ENCODE measurements at places on chromosomes 7 and 10.

- peak; percentile 63 for DNase-seq
Measured at GRCh38 chr7:73647725-73648592, 19.7 kb upstream of the VPS37D start.

DNA sequence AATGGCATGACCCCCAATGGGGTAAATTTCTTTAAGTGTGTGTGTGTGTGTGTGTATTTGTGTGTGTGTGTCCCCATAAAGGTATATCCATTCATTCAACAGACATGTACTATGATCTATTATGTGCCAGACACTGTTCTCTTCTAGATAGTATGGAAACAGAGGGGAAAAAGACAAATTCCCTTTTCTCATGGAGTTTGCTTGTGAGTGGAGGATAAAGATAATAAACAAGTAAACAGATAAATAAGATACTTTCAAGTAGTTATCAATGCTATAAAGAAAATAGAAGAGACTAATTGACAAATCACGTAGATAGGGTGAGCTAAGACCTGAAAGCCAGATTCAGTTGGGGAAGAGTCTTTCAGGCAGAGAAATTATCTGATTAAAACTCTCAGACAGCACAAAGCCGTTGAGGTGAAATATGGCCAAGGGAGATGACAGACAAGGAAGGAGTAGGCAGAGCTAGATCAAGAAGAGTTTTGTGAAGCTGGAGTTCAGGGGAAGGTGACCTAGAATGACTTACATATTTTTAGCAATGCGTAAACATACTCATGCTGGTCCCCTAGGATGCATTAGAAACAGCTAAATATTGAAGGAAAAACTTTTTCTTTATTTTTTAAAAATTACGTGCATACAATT, 45.2 kb upstream of the DMTF1 start:
- DNase-seq: no peak

DNA sequence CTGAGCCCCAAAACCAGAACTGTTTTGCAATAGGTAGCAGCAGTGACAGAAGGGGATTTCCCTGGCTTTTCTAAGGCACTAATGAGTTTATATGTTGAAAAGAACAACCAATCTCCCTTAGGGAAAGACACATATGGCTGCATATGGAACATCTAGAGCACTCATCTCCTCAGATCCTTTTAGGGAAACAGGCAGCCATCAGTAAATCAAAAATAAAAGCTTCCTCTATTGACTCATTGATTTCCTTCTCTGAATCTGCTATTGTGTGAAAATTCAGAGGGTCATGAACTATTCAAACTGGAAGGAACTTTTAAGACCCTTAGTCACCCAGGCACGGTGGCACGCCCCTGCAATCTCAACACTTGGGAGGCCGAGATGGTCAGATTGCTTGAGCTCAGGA, 110.9 kb upstream of the NANOS1 start:
- no peak for DNase-seq

DNA sequence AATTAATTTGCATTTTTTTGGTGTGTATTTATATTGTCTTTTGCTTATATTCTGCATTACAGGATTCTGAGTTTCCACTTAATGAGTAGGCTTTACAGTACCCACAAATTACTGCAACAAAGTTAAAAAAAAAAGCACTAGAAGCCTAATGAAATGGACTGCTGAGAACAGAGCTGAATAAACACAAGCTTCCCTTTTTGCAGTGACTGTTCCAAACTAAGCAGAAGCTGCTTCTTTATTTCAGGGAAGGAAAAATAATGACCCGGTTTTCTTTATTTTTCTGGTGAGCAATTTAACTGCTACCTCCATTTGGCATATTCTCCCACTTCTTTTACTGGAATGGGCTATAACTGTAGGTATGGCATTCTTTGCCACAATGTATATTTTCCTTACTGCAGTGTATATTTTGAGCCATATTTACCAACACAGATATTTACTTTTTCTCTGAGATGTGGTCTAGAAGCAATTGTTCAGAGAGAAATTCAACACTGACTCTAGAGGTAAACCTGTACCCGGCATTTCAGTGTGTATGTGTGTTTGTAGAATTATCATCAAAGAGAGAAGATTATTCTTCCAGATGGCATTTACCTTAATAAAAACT, 56.9 kb downstream of the HDAC9 start:
- no peak for DNase-seq

- DNase-seq: no peak
Measured at GRCh38 chr7:26054386-26054785, 97.6 kb upstream of the NFE2L3 start.

- DNase-seq: no peak
Measured at GRCh38 chr7:92888-93672, 99.3 kb upstream of the FAM20C start.

GRCh38 chr7:117020591-117020973, 67.3 kb downstream of the ST7 start:
- DNase-seq: no peak

GRCh38 chr10:30386801-30387588, 37.9 kb upstream of the MTPAP start:
- DNase-seq: no peak

DNA sequence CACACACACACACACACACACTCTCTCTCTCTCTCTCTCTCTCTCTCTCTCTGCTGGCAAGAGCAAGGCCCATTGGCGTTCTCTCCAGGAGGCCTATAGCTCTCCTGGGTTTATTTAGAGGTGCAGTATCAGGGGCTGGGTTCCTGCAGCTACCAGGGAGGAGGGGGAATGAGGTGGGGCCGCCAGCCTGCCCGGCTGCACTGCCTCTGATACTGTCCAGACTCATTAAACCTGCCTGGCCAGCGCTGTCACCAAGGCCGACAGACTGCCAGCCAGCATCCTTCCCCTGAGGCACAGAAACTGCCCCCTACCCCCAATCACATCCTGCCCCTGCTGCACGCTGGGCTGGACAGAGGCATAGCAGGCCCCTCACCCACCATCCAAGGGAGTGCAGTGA, 4.3 kb downstream of the PRRT4 start:
- no peak for DNase-seq

- no peak for DNase-seq
Measured at GRCh38 chr10:80685355-80685754, 147.7 kb downstream of the SH2D4B start.

DNA sequence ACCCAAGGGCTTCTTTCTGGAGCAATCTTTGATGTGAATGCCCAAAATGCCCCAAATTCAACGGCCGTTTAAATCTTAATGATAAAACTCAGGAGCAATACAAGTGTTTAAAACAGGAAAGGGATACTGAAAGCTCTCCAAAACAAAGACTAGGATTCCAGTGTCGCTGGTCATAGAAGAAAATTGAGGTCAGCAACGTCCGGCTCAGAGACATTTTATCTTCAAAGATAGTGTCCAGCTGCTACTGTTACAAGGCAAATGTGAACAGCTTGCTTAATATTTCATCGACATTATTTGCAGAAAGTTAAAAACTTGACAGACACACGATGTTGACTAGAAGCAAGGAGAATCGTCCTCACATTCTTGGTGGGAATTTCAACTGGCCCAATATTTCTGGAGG, 15.4 kb upstream of the CTBP2 start:
- no peak for DNase-seq

GRCh38 chr7:100544967-100545359, 6.0 kb downstream of the AGFG2 start:
- no peak for DNase-seq

DNA sequence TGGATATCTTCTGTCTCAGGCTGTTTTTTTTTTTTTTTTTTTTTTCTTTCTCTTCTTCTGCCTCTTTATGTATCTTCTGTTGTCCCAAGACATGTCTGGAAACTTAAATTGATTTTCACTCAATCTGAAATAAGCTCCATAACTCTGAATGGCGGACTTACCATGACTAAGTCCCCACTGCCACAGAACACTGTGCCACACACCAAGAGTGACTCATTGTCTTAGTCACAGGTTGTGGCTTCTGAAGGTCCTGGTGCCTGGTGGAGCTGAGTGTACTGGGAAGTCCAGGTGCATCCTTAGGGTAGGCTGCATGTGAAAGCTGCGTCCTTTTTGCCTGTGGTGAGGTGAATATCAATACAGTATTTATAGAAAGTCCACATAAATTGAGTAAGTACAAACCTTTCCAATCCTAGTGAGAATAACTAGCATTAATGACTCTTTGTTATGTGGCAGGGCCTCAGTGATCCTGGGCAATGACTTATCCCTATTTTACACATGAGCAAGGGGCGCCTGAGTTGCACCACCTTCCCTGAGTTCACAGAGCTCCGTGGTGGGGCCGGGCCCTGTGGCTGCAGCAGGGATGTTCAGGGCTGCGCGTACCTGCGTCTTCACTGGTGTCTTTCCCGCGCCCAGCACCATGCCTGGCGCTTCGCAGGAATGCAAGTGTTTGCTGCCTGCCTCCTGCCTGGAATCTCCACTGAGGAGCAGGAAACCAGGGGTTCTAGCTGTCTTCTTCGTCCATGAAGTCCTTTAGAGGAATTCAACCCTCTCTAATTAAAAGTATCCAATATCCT, 4.3 kb downstream of the PFKP start:
- DNase-seq: no peak

DNA sequence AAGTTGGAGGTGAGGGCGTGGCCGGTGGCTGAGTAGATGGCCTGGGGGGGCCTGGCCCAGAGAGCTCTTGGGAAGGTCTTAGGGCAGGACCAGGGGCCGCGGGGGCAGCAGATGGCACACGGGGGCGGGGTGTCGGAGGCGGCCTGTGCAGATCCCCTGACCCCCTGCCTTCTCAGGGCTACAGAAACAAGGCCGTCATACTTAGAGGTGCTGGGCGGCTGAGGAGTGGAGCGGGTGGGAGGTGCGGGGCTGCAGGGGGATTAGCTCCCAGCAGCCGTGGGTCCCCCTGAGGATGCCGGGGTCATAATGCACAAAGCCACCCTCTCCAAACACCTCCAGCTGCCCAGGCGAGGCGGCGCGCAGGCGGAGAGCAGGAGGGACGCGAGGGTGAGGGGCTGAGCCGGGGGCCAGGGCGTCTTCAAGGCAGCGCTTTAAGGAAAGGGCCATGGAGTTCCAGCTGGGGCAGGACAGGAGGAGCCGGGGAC, 40.4 kb upstream of the ZNF32 start:
- peak; percentile 42 for DNase-seq

DNA sequence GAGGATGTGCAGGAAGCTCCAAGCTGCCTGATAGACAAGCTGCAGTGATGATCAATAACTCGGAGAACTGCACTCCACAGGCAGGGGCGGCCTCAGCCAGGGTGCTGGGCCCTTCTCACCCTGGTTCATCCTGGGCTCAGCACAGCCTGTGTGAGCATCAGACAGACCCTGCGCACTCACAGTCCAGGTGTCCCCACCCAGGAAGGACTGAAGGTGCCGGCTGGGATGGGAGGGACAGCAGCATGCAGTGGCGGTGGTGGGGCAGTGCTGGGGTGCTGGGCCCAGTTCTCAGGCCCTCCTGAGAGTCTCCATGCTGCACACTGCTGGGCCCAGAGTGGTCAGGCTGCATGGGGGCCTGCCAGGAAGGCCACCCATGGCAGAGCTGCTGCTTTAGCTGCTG, 74.1 kb downstream of the ITIH5 start:
- DNase-seq: no peak

- DNase-seq: no peak
Measured at GRCh38 chr10:112570585-112570984, 123.6 kb downstream of the VTI1A start.

DNA sequence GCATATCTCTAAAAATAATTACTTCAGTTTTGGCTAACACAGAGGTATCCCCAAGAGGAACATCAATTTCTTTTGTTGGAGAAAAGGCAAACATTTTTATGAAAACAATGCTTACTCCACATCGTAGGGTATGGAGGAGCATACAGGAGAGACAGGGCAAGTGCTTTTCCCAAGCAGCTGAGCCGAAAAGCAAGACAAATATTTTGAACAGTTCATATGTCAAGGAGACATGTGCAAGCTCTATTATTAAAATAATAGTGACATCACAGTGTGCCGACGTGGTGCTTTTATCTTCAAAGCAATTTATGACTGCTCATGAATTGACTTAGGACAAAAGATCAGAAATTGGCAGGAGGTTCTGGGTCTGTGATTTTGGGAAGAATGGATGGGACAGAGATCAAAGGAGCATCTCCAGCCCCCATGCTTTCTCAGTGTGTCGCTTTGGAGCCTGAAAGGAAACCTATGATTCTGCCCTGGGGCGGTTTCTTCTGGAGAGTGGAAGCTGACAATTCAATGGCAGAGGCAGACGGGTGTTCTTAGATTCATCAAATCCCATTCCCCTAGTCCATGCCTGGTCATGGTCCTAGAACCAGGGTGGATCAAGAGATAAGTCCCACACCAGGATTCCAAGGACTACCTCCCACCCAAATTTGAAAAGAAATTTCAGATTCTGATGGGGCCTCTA, 97.1 kb downstream of the JCAD start:
- DNase-seq: no peak

DNA sequence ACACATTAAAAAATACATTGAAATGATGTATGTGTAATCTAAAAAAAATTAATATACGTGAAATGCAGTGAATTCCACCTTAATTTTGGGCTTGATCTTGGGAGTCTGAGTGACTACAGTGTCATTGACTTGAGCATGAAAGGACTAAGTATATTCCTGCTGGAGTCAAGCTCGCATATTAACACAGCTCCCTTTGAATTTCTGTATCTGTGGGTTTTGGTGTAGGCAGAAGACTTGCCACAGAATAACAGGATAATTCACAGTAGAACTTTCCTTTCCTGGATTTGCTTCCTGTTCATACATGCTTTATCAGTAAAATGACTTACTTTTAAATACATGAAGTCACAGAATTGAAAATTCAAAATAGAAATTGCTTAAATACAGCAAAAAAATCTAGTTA, 55.3 kb downstream of the PPP1R9A start:
- DNase-seq: no peak

DNA sequence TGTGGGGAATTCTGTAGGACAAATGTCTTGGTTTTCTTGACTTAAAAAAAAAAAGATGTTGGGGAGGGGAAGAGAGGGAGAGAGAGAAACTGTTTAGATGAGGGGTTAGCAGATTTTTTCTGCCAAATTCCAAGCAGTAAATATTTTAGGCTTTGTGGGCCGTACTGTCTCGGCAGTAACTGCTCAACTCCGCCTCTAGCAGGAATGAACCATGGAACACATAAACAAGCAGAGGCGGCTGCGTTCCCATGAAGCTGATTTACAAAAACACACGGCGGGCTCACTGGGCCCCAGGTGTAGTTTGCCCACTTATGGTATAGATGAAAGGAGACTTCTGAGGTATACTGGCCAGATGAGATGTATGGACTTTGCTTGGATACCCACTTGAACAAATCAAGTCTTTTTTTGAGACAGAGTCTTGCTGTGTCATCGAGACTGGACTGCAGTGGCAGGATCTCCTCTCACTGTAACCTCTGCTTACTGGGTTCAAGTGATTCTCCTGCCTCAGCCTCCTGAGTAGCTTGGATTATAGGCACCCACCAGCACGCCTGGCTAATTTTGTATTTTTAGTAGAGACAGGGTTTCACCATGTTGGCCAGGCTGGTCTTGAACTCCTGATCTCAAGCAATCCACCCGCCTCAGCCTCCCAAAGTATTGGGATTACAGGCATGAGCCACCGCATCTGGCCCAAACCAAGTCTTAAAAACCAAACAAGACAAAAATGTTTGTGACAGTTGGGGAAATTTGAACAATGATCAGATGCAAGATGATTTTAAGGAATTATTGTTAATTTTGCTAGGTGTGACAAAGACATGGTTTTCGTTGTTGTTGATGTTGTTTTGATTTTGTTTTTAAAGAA, 9.7 kb upstream of the ADAMTS14 start:
- DNase-seq: no peak

- no peak for DNase-seq
Measured at GRCh38 chr7:80896906-80897598, 21.8 kb downstream of the SEMA3C start.

Measured in GM13976 (cell line).